HT1080 (cell line): ENCODE measurements at places on chromosomes 5 and 9.
A peak's percentile ranks its signal among the peaks of the same experiment; 100 is the strongest.

DNA sequence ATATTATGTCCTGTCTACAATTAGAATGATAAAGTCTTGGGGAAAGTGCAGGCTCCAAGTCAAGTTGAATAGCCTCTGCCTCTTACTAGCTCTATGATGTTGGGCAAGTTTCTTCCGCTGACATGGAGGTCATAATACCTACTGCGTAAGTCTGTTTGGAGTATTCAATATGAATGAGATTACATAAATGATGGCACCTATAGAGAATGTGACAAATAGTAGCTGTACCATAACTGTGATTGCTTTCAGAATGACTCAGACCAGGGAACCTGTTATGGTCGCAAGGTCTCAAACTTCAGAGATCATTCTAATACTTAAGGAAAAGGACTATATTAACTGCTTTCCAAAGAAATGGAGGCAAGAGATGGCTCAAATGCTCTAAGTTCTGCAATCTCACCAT is 94.0 kb upstream of the ABCA1 start:
- no peak for DNase-seq

- DNase-seq = peak; percentile 79
These were observed 110.0 kb downstream of the LURAP1L start for GRCh38 chr9:12884736-12885395.

GRCh38 chr9:28234133-28234893 is 661.0 kb upstream of the C9orf72 start:
- no peak for DNase-seq

DNA sequence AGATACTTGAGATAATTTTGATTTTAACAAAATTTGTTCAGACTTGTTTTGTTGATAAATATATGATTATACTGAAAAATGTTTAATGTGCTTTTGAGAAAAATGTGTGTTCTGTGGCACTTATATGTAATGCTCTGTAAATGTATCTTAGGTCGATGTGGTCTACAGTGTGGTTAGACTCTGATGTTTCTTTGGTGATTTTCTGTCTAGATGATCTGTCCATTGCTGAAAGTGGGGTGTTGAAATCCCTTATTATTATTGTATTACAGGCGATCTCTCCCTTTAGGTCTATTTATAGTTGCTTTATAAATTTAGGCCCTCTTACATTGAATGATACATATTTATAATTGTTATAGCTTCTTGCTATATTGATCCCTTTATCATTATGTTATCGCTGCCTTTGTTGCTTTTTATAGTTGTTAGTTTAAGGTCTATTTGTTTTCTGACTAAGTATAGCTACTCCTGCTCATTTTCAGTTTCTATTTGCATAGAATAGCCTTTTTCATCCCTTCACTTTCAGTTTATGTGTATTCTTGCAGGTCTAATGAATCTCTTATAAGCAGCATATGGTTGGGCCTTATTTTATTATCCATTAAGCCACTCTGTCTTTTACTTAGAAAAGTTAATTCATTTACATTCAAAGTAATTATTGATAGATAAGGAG is 124.3 kb downstream of the MRPS30 start:
- no peak for DNase-seq

- no peak for DNase-seq
These were observed 1.9 kb upstream of the RACK1 start for GRCh38 chr5:181245427-181246275.

- no peak for DNase-seq
These were observed 47.7 kb downstream of the SRFBP1 start for GRCh38 chr5:122009436-122009835.

DNA sequence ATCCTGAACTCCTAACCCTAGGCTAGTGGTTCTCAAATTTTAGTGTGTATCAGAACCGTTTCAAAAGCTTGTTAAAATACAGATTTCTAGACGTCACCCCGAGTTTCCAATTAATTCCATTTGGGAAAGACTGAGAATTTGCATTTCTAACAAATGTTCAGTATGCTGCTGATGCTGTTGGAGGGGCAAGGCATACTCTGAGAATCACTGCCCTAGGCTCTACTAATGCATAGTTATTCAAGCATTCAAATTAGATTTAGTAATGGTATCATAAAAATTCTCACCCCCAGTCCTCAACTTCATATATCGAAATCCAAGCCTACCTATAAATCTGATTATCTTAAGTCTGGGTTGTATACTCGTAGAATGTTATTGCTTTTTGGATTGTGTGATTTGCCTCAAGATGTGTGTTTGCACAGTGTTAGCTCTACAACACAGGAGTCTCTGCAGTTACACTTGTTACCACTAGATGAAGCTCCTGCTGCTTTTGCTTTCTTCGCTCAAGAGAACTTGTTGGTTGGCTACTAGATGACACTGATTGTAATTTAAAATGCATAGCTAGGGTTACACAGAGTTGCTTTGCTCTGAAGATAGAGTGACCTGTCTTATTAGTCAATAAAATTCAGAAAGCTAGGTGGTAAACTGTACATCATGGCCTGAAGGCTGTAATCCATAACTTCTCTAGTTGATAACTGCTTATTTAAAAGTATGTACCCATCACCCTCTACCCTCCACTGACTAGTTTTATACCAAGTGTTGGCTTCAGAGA is 7.5 kb upstream of the ERAP2 start:
- DNase-seq = peak; percentile 60

GRCh38 chr5:167232675-167233311 is 1058.7 kb upstream of the WWC1 start:
- no peak for DNase-seq

GRCh38 chr9:123268465-123269259 is at the start of gene STRBP:
STRBP (minus strand) TSS chr9:123268586; CDS start chr9:123184134, 84,452 bp downstream.
- peak; percentile 70 for DNase-seq

- no peak for DNase-seq
These were observed 128.6 kb upstream of the ELL2 start for GRCh38 chr5:96090215-96090614.

DNA sequence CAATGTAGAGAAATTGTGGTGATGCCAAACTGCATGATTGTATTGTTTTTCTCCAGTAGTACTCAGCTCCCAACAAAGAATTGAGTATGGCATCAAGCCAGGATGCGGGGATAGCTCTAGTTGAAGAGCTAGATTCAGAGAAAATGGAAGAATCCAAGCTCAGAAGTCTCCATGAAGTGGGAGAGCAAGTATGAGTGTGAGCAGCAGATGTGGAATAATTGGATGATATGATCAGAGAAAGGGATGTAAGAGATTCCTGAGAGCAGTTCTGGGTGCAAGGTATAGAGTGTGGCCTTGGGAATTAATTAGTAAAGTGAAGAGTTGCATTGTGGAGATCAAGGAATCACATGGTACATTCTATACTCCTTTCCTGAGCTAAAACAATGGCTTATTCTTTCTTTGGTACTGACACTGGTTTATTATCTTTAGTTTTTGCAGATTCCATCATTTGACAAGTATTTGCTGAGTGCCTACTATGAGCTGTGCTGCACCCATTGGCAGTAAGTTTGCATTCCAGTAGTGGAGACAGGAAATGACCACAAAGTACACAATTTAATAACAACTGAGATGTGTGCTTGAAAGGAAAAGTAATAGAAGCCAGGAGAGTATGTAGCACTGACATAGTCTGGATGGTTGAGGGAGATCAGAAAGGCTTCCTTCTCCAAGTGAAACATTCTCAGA is 177.1 kb downstream of the CPLANE1 start:
- DNase-seq = peak; percentile 93

- no peak for DNase-seq
These were observed 786 bp downstream of the PCDHB5 start for GRCh38 chr5:141135718-141136266.

- DNase-seq = peak; percentile 31
These were observed 127.1 kb downstream of the DPYSL3 start for GRCh38 chr5:147382776-147383175.

GRCh38 chr5:32542216-32543059 is 42.9 kb upstream of the SUB1 start:
- peak; percentile 75 for DNase-seq

DNA sequence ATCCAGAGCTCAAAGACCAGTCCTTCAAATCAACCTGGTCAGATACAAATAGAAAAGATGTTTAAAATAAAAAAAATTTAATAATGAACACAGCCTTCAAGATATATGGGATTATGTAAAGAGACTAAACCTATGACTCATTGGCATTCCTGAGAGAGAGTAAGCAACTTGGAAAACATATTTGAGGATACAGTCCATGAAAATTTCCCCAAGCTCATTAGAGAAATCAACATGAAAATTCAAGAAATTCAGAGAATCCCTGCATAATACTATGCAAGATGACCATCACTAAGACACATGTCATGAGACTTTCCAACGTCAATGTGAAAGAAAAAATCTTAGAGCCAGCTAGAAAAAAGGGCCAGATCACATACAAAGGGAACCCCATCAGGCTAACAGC is 512.9 kb upstream of the PTGER4 start:
- DNase-seq = no peak

DNA sequence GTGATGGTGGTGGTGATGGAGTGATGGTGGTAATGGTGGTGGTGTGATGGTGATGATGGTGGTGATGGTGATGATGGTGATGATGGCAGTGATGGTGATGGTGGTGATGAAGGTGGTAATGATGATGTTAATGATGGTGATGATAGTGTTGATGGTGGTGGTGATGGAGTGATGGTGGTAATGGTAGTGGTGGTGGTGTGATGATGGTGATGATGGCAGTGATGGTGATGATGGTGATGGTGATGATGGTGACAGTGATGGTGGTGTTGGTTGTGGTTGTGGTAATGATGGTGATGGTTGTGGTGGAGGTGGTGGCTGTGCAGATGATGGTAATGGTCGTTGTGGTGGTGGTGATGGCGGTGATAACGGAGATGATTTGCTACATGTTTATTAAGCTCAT is 7.3 kb downstream of the STKLD1 start:
- no peak for DNase-seq

- no peak for DNase-seq
These were observed 122.5 kb downstream of the MCTP1 start for GRCh38 chr5:95162231-95162992.

DNA sequence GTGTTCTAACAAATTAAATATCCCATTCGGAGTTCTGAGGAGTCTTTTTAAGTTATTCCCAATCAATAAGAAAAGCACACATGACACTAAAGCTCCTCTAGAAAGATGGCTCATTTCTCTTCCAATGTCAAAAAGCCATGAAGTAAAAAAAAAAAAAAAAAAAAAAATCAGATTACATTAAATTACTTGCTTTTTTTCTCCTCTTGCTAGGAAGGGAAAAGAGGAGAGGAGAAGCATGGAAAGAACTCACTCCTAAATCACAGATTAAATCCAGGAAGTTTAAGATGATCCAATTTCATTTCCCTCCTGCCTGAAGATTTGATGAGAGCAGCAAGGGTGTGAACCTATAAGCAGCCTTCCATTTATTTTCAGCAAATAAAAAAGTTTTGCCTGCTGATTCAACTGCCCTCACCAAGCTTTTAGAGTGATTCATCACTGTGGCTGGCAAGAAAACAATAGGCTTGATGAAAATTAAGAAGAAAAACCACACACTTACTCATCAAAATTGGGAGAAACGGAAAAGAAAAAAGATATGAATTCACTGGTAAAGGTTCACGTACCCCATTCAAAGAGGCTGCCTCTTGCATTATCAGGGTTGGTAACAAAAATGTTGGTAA is 19.7 kb downstream of the MYO10 start:
- peak; percentile 100 for DNase-seq

DNA sequence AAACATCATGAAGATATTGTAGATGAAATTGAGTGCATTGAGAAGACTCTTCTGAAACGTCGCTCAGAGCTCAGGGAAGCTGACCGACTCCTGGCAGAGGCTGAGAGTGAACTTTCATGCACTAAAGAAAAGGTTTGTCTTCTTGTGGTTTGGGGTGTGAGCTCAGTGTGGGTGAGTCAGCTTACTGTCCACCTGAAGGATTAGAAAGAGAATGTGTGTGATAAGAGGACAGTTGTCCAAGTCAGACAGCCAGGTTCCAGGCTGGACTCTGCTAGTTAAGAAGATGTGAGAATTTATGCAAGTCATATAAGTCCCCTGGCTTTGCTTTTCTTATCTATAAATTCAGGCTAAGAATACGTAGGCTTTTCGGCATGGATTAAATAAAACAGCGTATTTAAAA is 46.9 kb downstream of the RAB14 start:
- peak; percentile 74 for DNase-seq

- DNase-seq = no peak
These were observed 4.9 kb downstream of the TPRN start for GRCh38 chr9:137195525-137196220.

- DNase-seq = no peak
These were observed 1.7 kb downstream of the EBF1 start for GRCh38 chr5:159097784-159098602.

DNA sequence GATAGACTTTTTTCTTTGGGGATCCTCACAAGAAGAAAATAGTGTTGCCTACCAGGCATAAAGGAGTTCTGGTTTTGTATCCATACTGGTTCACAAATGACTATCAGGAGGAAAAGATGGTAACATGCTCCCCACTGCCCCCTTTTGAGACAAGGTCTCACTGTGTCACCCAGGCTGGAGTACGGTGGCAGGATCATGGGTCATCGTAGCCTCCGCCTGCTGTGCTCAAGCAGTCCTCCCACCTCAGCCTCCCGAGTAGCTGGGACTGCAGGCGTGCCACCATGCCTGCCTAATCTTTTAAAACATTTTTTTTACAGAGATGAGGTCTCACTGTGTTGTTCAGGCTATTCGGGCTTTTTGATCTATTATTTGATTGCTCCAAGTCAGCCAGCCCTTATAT is 99.3 kb downstream of the TRIO start:
- no peak for DNase-seq

GRCh38 chr9:119836036-119836435 is 466.8 kb upstream of the BRINP1 start:
- DNase-seq = no peak

DNA sequence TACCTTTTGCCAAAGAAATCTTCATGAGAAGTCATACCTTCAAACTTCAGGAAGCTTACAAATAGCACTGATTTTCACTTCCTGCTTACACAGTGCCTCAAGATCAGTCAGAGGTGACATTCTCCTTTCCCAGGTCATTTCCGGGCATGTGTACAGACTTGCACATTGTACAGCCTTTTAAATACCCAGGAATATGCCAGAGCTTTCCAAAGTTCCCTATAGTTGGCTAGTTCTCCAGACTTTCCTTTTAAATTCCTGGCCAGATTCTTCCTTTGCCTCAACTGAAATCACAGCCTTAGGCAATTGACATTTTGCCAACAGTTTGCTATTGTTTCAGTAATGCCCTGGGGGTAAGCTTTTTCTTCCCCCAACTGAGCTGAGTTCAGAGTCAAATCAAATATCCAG is 47.2 kb downstream of the RFX3 start:
- peak; percentile 51 for DNase-seq

GRCh38 chr5:80141147-80141671 is 106.1 kb downstream of the THBS4 start:
- DNase-seq = no peak

DNA sequence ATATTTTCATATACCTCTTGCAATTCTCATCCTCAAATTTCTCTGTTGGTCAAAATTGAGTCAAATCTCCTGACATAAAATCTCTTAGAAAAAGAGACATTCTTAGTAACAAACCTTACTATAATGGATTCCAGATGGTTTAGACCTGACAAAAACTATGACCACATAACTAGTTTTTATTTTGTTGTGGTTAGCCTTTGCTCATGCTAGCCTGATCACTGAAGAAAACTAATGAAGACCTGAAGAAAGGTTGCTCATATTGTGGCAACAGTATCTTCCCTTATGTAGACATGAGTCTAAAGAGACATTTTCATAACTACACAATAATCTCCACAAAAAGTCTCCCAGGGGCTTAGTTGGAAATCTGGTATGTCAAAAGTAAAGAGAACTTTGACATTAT is 274.1 kb upstream of the TMEM161B start:
- DNase-seq = no peak

GRCh38 chr5:143085319-143085917 is 315.2 kb downstream of the ARHGAP26 start:
- no peak for DNase-seq
